Activated T-helper 1 cell treated with anti-CD3 and anti-CD28 coated beads, Interleukin-12 subunit alpha, Interleukin-12 subunit beta, Interleukin-2, Interleukin-4 antibody, amounts not matched to agents 30 ng/mL and 10 ng/mL and 1 ng/mL, durations not matched to agents 14 hours and 24 hours and 36 hours (primary cell): ENCODE measurements at places on chromosomes 16 and 17. TPM values are rescaled to one million over a fixed set of nuclear protein-coding genes. Genes with fewer than 3 reads are reported as not detected.

GRCh38 chr16:28237754-28238357 lies 26.1 kb upstream of the XPO6 start:
- H3K4me1 ChIP-seq, result no peaks in the 10 kb centered on the region
- H3K27ac ChIP-seq, result no peak overlapping the region
- DNase-seq, result no peak
- no peaks in the 10 kb centered on the region for H3K36me3 ChIP-seq

The TMEM235 gene
- total RNA-seq, result not detected in 2 replicates

GRCh38 chr17:8975091-8975725 lies 9.7 kb upstream of the PIK3R5 start:
- H3K36me3 ChIP-seq, result no peaks in the 10 kb centered on the region
- H3K4me1 ChIP-seq, result peaks cover 10% of the 10 kb centered on the region
- no peak overlapping the region for H3K4me3 ChIP-seq
- DNase-seq, result no peak
- H3K27me3 ChIP-seq, result peaks cover 3% of the 10 kb centered on the region
- no peak overlapping the region for H3K27ac ChIP-seq

DNA sequence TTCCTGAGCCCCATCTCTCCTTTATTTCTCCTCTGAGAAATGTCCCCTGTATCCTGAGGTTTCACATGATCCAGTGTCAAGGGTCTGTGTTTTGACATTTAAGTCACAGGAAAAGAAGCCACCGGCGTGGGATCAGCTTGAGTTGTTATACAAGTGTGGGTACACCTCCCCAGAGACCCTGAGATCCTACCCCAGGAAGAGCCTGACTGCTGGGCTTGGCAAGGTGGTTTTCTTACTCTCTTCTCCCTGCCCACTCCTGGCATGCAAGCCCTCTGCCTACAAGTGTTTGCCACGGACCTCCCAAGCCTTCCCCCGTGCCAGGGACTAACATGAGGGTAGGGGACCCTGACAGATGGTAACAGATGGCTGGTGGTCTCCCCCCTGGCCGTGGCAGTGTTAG lies 2.8 kb upstream of the ARHGAP27 start:
- H3K4me1 ChIP-seq, result peaks cover 16% of the 10 kb centered on the region
- H3K27ac ChIP-seq, result no peak overlapping the region
- no peak for DNase-seq
- peaks cover 3% of the 10 kb centered on the region for H3K36me3 ChIP-seq
- no peak overlapping the region for H3K4me3 ChIP-seq
- no peaks in the 10 kb centered on the region for H3K27me3 ChIP-seq
